A549 treated with dexamethasone at 1 μM for 4 hours (cell line): ENCODE measurements at places on chromosomes 5 and 9. TPM values are rescaled to one million over a fixed set of nuclear protein-coding genes. Genes with fewer than 3 reads are reported as not detected.

Gene PRDM9
- total RNA-seq: not detected in 5 replicates

Gene AGXT2
- total RNA-seq: not detected in 5 replicates

Gene GMCL2
- total RNA-seq: not detected in 5 replicates

Gene GPRIN1
- 8.1 to 10.1 TPM (median 9.3 TPM) in 5 replicates for total RNA-seq

Gene GABRB2
- 0.01 TPM in 1 of 5 replicates, not detected in the others for total RNA-seq

Gene MYO10
- 32.7 to 51.3 TPM (median 44.4 TPM) in 5 replicates for total RNA-seq

Gene TCF7
- total RNA-seq: 9.6 to 13.2 TPM (median 12.5 TPM) in 5 replicates

Gene KCNN2
- 0.09 to 0.16 TPM (median 0.12 TPM) in 5 replicates for total RNA-seq

Gene AJM1
- total RNA-seq: 3.2 to 4.8 TPM (median 4.3 TPM) in 5 replicates

Gene CDKN2A
- total RNA-seq: not detected in 5 replicates
